ENCODE measurements at places on chromosomes 2 and 18.

DNA sequence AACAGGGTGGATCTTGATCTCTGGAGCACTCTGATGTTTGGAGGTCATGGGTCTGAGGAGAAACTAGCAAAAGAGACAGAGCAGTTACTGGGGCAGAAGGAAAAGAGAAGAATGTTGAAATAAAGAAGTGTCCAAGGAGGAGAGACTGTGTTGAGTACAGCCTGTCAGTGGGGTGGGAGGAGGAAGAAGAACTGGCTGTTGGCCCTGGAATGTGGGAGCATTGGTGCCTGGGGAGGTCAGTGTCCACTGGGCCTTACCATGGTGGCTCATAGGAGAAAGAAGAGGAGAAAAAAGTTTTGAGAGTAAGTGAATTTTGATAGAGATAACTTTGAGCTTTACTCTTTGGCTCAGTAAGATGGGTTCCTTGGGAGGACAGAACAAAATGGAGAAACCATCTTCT, 499.0 kb downstream of the TXNL1 start:
- no peak for DNase-seq

DNA sequence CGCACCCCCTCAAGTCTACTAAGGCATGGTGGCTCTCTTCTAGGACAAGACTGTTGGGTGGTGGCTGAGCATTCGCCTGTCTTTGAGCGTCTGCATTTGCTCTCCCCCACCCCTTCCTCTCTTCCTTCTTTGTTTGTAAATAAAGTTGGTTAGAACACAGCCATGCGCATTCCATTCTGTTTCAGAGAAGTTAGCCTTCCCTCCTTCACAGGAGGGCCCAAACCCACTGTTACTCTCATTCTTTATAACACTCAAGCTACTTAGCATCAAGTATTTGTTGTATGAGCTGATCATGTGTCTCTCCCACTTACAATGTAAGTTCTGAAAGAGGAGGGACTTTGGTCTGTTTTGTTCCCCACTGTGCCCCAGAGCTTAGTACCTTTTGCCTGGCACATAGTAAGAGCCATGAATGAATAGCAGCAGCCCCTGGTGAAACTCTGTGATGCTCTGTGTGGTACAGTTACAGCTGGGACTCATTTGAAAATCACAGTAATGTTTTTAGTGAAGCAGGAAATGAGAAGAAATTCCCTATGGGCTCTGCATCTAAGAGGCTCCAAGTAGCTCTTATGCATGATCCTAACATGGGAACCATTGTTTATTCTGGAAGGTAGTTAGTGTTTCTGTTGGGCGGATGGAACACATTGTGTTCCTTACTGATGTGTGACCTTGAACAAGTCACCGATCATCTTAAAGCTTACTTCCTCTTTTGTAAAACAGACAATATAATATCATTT, 7.7 kb downstream of the MGAT5 start:
- peak; percentile 43 for DNase-seq

DNA sequence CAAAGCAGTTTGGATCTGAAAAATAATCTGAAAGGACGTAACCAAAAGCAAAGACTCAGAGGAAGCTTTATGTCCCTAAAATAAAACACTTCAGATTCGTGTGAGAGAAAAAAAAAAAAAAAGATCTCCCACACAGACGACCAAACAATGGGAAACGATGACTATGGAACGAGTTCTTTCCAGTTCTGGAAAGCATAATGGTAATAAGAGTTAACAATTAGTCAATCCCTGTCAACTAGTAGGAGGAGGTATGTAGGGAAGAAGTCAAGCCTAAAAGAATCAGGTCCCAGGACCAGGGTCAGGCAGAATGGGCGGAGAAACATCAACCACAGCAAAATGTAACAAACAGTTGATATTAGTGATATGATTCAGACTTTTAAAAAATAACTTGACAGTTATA, 170.3 kb upstream of the SETBP1 start:
- no peak for DNase-seq

DNA sequence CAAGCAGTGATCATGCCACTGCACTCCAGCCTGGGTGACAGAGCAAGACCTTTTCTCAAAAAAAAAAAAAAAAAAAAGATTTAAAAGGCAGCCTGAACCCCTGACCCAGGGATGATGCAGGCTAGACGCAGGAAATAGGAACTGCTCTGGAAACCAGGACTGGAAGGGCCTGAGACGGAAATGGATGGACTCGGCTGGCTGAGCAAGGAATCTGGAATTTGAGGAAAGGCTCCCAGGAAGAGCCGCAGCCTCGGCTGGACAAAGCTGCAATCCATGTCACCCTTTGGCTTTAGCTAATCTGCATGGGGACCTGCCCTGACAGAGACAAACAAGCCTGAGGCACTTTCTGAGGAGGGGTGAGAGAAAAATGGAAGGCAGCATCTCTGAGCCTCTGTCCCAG, 55.0 kb upstream of the DAPL1 start:
- no peak for DNase-seq

GRCh38 chr2:103174711-103175110, 412.9 kb downstream of the TMEM182 start:
- DNase-seq: no peak

GRCh38 chr2:120674246-120675170, 61.2 kb upstream of the GLI2 start:
- no peak for DNase-seq

GRCh38 chr2:239268549-239268948, 132.3 kb downstream of the HDAC4 start:
- no peak for DNase-seq

DNA sequence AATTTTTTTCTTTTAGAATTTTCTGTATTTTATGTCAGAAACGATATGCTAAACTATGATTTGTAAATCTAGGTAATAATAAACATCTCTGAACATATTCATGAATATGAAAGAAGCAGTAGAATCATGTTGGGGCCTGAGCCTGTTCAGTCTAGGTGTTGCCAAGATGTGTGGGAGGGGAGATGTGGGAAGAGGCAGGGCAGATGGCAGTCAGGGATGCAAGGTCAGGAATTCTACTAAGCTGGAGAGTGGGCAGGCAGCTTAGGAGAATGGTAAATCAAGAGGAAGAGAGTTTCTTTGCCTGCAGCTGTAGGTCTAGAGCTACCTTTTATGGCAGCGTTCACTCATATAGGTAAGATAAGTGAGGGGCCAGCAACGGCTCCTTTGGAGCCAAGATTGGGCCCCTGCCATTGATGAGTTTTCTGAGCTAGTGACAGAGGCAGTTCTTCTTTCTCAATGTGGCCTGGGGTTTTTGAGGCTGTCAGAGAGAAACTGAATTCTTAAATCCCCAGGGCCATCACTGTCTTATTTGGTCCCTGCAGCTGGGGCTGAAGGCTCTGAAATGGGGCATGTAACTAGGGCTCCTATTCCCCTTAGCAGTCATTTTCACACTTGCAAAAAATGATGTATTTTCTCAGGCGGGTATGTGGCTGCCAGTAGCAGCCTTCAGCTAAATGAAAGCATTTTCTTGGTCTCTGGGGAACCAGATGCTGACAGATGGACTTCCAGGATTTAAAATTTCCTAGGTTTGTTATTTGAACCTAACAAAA, 232.8 kb downstream of the PIK3C3 start:
- DNase-seq: no peak

- peak; percentile 34 for DNase-seq
Measured at GRCh38 chr2:204024503-204024902, 87.9 kb downstream of the ICOS start.

- peak; percentile 53 for DNase-seq
Measured at GRCh38 chr18:79465392-79465991, 69.8 kb downstream of the NFATC1 start.

- peak; percentile 95 for DNase-seq
Measured at GRCh38 chr2:27211943-27212625, at the start of the genes ATRAID and SLC5A6. Gene ATRAID (plus strand): TSS chr2:27212041. CDS start chr2:27212369, 328 bp downstream. Gene SLC5A6 (minus strand): TSS chr2:27212268. CDS start chr2:27207650, 4,618 bp downstream.

DNA sequence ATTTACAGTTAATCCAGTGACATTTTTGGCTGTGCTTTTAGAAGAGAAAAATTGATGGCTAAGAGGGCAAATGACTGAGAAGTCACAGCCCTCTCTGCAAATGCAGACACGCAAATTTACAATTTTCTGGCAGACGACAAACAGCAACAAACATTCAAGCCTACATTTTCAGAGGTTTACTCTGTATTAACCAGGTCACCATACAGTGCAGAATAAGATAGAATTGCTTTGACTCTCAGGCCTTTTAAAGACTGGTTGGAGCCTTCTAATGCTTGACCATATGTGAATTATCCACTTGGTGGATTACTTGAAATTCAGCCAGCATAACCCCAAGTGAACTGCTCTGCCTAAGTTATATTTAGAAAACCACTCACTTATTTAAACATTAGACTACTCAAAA, 280.9 kb upstream of the STON1 start:
- DNase-seq: peak; percentile 14

- no peak for DNase-seq
Measured at GRCh38 chr18:13108330-13108729, 110.2 kb upstream of the LDLRAD4 start.
